Activated gamma-delta T cell treated with Interleukin-2 at 50 U/mL for 16 hours (primary cell): ENCODE measurements at places on chromosomes 1 and 21.

- no peak for DNase-seq
Observed at GRCh38 chr1:198118134-198118533, 38.7 kb upstream of the NEK7 start.

- DNase-seq: no peak
Observed at GRCh38 chr1:17881761-17882160, 126.6 kb downstream of the ACTL8 start.

GRCh38 chr1:245160741-245161400 is 6.1 kb downstream of the KIF26B start:
- DNase-seq: no peak

DNA sequence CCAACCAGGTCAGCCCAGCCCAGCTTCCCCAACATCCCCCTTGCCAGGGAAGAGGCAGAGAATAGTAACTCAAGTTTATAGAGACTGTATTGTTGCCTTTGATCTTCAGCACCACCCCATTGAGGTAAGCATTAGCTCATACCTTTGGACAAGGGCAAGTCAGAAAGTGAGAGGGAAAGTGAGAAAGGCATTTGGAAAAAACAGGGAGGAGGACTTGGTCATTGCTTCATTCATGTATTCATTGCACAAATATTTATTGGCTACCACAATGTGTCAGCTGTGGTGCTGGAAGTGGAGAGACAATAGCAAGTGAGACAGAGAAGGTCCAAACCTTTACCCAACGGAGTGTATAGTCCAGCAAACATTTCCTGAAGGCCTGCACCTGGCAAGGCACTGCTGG is 561.2 kb downstream of the KIF26B start:
- no peak for DNase-seq

DNA sequence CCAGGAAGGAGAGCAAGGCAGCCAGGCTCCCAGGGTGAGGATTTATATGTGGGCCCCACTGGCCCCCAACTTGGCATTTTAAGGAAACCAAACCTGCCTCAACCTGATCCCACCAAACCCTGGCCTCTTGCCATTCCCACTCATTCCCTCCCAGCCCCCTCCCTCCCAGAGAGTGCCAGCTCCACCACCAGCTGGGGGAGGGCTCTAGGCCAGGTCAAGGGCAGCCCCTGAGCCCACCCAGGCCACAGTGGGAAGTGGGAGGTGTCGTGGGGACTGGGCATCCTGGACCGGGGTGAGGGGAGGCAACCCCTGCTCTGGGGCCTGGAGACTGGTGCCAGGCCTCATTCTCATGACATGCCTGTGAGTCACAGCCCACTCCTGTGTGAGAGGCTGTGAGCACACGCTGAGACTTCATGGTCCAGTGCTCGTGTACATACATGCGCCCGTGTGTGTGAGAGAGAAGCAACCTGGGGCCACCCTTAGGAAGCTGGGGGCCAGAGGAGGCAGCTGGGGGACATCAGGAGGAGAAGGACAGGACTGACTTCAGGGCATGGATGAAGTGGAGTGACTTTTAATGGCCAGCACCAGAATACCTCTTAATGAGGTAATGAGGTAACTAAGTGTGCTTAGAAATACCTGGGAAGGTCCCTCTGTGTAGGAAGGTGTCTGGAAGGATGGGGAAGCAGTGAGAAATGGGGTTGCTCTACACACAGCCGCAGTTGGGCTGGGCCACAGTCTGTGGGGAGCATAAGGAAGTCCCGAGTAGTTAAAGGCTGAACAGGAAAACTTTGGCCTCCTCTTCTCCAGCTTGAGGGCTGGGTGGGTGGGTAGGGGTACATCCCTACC is at the start of gene S100A2:
S100A2 (minus strand) TSS at position 316 of the 846 bp plus-strand sequence. CDS start 1,967 bp downstream, outside the sequence.
- DNase-seq: peak; percentile 38

DNA sequence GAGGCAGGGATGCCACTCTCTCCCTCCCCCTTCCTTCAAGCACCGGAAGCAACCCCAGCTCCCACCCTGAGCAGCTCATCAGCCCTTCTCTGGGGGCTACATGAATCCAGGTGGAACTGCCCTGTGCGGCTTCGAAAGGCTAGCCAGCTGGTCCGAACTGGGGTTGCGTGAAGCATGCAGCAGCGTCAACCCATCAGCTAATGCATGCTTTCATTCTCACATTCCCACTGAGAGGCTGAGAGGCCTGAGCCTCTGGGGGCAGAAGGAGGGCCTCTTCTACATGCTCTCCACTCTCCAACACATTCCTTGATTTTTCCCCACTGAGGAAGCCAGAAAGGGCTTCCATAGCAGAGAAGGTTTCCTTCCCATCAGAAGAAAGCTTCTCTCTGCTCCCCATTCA is 5.6 kb downstream of the RXRG start:
- DNase-seq: no peak

DNA sequence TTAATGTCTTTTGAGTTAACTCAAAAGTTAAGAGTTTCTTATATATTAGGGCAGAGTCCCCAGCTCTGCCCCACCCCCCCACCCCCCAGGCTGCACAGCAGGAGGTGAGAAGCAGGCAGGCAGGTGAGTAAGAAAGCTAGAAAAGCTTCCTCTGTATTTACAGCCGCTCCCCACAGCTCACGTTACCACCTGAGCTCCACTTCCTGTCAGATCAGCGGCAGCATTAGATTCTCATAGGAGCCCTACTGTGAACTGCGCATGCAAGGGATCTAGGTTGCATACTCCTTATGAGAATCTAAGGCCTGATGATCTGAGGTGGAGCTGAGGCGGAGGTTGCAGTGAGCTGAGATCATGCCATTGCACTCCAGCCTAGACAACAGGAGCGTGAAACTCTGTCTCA is 81.9 kb downstream of the SIM2 start:
- no peak for DNase-seq

DNA sequence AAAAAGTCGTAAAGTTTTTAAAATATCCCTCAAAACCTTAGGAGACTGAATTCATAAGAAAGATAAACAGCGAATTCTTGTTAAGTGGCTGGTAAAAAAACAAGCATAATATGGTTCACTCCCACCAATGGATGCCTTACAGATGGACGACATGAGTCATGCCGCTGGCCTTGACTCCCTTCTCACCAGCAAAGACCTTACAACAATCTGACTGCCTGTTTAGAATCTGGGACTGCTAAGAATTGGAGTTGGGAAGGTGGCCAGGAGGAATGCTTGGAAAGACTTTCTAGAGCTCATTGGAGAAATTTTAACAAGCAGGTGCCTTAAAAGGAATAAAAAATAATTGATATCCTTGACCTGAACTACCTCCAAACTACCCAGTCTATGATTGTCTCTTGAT is 206.9 kb upstream of the FMN2 start:
- DNase-seq: no peak

GRCh38 chr1:99855914-99856450 is 5.8 kb downstream of the AGL start:
- no peak for DNase-seq

DNA sequence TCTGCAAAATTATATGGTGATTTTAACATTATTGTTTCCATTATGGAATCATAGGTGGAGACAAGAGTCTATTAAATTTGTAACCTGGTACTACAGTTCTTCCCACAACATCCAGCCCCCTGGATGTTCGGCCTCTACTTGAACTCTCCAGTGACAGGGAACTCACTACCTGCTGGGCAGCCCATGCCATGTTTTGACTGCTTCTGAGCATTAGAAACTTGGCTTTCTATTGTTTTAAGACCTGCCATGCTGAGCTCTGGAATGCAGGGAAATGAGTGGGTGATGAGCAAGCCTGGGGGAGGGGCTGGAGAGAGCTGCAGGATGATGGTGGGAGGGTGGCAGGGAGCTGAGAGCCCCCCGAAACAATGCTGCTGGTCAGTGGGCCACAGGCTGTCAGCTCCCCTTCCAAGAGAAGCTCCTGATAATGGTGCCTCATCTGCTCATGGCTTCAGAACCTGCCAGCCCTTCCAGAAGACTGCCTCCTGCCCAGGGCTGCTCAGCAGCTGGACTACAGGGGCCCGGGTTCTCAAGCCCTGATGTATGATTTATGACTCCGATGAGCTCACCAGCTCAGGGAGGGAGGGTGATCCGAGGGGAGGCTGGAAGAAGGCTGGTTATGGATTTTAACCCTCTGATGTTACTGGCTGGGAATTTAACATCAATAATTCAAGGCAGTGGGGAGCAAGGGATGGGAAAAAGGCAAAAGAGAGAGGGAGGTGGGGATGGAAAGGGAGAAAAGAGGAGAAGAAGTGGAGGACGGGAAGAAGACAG is 205.0 kb downstream of the HIVEP3 start:
- no peak for DNase-seq

- DNase-seq: no peak
Observed at GRCh38 chr1:70499695-70500094, 88.6 kb downstream of the CTH start.
